ENCODE measurements at places on chromosomes 5 and 9.

DNA sequence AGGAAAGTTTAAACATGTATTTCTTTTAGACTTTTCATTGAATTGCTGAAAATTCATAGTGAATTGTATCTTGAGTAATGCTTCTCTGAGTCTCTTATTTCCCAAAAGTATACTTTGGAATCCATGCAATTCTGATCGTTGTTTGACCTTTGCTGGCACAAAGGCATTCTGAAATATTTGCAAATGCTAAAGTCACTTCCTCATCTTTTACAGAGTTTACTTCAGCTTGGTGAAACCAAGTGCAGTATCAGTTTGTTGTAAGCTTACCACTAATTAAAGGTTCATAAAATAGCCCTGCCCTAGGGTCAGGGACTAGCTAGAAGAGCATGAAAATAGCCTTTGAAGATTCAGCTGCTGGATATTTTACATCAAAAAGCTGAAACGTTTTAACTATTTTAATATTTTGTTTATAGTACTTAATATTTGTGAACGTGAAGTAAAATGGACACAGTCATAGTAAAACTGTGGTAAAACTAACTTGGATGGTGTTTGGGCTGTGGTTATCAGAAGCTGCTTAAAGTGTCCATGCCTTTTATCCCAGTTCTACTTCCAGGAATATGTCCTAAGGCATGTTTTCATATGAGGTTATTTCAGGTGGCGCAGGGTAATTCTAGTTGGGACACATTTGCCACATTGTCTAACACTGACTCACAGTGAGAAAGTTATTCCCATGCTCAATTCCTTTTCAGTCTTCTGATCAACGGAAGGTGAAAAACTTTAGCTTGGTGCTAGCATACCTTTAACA, 45.3 kb downstream of the SLC22A5 start:
- no peak for DNase-seq

GRCh38 chr5:163758283-163758711, 252.9 kb downstream of the MAT2B start:
- no peak for DNase-seq

- no peak for DNase-seq
Observed at GRCh38 chr9:109953813-109954497, 174.0 kb downstream of the PALM2AKAP2 start.

GRCh38 chr5:10351919-10352318, 1.6 kb upstream of the MARCHF6 start:
- no peak for DNase-seq

Measured in dorsolateral prefrontal cortex (tissue), 122 donors.